ENCODE measurements at places on chromosomes 5 and 9.

DNA sequence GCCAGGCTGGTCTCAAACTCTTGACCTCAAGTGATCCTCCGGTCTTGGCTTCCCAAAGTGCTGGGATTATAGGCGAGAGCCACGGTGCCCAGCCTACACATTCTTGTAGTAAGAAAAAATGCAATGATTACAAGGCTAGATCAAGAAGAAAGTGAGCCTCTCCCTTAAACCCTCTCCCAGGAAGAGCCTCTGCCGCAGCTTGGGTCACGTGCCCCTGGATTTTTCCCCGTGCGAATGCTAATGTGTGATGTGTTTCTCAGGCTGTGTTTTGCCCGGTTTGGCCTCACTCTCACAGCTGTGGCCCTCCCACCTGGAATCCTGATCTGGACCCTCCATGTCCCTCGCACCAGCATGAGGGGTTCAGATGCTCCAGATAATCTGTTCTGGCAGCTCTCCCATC, 6.9 kb downstream of the PLPP7 start:
- DNase-seq, result no peak

DNA sequence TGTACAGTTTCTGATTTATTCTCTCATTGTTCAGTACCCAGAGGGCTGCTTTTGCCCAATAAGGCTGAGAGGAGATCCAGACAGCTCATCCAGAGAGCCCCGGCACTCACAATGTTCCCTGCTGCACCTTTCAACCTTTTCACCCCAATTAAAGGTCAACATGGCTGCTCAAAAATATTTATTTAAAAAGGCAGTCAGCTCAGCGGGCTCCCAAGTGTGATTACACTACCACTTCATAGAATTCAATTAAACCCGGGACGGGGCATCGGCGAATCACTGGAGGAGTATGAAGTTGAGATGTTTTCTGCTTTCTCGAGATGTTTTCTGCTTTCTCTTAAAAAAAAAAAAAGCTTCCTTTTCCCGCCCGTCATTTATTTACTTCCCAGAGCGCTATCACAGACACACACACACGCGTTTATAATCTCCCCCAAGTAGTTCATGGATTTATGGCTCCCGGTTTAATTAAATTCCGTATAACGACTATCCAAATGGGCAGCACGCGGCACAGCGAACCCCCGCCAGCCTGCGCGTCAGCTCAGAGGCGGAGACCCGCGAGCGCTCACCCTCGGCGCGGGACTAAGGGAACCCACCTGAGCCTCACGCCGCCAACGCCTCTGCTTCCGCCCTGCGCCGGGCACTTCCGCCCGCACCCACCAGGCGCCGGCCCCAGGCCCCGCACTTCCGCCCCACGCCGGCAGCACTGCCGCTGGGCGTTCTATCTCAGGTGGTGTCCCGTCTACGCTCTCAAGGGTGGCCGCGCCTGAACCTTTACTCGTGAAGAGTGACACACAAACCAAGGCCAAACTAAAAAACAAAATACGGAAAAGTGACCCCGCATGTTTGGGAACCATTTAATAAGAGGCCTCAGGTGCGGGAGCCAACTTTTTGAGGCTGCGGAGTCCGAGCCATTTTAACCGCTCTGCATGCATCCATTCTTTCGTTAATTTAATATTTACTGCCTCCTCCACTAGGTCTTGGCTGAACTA, at the start of gene C5orf63:
TSS of gene C5orf63 (minus strand) at position 642 of the 986 bp plus-strand sequence. CDS start 14,507 bp downstream, outside the sequence.
- DNase-seq, result no peak

- DNase-seq, result no peak
These were observed 270.4 kb downstream of the ARL15 start for GRCh38 chr5:54040018-54040417.

- DNase-seq, result no peak
These were observed 10.6 kb downstream of the CDKN2A start for GRCh38 chr9:21983561-21983935.

DNA sequence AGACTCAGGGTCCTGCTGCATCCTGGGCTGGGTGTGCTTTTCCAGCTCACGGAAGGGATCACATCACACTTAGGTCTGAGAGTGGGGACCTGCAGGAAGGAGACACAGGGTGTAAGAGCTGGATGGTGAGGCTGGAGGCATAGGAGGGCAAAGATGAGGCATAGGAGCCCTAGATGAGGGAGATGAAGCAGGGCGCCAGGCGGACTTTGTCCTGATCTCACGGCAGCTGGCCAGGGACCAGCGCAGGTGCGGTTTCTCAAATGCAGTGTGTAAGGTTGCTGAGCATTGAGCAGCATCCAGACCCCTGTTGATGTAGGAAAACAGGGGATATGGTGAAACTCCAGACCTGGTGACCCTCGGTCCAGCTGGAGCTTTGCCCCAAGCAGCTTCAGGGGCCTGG, 156.5 kb downstream of the PSAT1 start:
- DNase-seq, result no peak

- no peak for DNase-seq
These were observed 116.5 kb upstream of the ATP10B start for GRCh38 chr5:160968480-160968879.

DNA sequence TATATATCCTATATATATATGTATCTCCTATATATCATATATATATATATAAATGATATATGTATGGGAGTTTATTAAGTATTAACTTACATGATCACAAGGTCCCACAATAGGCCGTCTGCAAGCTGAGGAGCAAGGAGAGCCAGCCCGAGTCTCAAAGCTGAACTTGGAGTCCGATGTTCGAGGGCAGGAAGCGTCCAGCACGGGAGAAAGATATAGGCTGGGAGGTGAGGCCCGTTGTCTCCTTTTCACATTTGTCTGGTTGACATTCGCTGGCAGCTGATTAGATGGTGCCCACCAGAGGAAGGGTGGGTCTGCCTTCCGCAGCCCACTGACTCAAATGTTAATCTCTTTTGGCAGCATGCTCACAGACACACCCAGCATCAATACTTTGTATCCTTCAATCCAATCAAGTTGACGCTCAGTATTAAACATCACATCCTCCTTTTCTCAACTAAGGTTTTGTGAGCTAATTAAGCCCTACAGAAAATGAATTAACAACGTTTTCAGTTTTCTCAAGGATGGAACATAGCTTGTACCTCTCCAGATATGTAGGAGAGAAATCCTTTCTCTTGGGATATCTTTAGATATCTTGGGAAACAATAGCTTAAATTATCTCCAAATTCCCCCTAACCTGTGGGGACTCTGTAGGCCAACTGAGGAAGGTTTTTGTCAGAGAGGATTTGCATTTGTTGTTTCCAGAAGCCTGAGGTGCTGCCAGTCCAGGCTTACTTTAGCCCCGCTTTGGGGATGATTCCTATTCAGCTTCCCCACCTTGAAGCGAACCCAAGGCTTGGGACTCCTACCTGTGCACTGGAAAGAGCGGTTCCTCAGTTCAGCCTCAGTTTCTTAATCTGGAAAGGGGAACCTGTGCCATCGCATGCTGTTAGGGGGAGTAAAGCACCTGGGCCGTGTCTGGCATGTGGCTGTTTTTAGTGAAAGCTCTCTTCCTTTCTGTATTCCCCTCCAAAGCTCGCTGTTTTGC, 163.2 kb downstream of the CACNA1B start:
- no peak for DNase-seq

GRCh38 chr5:34941936-34942335, 12.6 kb downstream of the DNAJC21 start:
- DNase-seq, result no peak

DNA sequence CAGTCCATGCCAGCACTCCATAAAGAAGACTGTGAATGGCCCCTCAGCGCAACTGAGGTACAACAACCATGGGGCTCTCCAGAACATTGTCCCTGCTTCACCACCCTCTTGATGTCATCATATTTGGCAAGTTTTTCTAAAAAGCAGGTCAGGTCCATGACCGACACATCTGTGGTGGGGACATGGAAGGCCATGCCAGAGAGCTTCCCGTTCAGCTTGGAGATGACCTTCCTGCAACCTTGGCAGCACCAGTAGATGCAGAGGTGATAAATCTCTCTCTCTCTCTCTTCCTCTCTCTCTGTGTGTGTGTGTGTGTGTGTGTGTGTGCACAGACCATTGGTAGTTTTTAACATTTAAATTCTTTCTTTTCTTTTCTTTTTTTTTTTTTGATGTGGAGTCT, 35.4 kb upstream of the AGXT2 start:
- no peak for DNase-seq

DNA sequence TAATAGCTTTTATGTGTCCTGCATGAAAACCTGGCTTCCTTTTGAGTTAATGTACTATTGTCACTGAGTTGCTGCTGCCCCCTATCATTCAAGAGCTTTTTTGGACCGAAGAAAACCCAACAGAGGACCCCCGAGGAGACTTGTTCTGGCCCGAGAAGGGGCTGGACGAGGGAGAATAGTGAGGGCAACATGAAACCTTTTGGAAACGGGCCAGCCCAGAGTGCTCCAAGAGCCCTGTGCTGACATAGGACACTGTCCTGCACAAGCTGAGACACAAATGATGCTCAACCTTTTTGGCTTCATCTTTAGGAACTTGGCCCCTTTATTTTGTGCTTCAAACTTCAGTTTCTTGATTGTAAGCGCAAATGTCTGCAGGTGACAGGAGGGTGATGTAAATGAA, 4.0 kb upstream of the GADD45G start:
- no peak for DNase-seq

GRCh38 chr9:18988003-18988402, 45.0 kb downstream of the SAXO1 start:
- DNase-seq, result no peak

- no peak for DNase-seq
These were observed 46.6 kb downstream of the ITGA1 start for GRCh38 chr5:52834320-52834719.

DNA sequence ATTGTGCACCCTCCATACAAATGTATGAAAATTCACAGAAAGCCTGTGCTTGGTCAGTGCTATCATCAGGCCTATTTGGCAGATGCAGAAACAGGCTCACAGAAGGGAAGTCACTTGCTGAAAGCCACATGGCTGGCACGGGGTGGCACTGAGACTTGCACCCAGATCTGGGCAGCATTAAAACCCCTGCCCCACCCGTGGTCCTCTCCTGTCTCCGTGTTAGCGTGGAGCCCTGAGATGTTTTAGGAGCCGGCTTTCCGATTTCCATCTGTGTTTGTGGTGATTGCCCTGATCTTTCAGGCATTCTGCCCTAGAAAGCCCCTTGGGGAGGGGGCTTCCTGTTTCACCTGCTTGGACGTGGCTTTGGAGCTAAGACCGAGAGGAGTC, 102.2 kb upstream of the IER5L start:
- DNase-seq, result no peak

DNA sequence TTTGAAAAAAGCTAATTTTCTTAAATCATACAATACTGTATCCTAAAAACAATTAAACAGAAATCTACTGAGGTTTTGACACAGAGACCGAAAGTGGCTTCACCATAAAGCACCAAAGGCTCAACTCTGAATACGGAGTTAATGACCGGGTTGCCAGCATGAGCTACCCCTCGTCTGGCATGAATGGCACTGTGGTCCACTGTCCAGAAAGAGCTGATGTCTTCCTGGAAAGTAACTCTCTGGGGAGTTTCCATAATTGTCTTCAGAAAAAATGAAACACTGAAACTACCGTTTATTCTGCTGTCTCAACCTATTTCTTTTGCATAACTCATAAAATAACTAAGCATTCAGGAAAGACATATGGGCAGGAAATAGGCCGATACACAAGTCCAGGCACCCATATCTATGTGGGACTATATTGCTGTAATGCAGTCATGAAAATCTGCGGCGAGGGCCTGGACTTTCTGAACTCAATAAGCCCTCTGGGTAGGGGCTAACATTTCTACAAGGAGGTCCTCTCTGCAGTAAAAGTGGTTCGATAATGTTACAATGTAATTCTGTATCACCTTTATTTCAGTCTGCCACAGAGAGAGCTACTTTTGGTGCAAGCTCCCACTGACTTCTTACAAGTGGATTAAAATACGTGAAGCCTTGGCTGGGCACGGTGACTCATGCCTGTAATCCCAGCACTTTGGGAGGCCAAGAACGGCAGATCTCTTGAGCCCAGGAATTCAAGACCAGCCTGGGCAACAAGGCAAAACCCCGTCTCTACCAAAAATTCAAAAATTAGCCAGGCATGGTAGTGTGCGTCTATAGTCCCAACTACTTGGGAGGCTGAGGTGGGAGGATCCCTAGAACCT, 52.4 kb downstream of the ANKH start:
- no peak for DNase-seq

DNA sequence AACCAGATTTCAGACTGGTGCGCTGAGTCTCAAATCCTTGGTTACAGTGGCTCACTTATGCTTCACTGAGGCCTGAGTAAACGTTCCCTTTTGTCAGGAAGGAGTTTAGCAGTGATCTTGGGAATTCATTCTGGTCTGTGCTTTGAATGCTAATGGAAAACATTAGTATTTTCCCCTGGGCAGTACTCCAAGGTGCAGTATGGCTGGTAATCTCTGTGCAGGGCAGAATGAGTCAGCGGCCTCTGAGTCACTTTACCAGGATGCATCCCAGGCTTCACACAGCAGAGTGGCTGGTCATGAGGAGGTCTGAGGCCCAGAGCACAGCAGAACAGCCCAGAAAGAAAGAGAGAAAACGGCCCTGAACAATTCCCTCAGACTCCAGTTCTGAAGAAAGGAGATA, 54.0 kb downstream of the PCA3 start:
- DNase-seq, result peak; percentile 66

- no peak for DNase-seq
These were observed 16.9 kb downstream of the ZNF618 start for GRCh38 chr9:113892861-113893491.

GRCh38 chr5:54719384-54720283, 202.1 kb downstream of the SNX18 start:
- peak; percentile 50 for DNase-seq

DNA sequence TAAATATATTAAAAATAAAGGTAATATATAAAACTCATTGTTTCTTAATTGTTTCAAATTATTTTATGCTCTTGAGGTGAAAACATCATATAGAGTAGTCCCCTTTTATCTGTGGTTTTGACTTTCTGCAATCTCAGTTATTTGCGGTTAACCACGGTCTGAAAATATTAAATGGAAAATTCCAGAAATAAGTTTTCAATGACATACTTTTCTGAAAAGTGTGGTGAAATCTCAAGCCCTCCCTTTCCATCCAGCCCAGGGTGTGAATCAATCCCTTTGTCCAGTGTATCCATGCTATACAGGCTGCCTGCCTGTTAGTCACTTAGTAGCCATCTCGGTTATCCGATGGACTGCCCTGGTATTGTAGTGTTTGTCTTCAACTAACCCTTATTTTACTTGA, 546.7 kb upstream of the DMAC1 start:
- DNase-seq, result no peak

DNA sequence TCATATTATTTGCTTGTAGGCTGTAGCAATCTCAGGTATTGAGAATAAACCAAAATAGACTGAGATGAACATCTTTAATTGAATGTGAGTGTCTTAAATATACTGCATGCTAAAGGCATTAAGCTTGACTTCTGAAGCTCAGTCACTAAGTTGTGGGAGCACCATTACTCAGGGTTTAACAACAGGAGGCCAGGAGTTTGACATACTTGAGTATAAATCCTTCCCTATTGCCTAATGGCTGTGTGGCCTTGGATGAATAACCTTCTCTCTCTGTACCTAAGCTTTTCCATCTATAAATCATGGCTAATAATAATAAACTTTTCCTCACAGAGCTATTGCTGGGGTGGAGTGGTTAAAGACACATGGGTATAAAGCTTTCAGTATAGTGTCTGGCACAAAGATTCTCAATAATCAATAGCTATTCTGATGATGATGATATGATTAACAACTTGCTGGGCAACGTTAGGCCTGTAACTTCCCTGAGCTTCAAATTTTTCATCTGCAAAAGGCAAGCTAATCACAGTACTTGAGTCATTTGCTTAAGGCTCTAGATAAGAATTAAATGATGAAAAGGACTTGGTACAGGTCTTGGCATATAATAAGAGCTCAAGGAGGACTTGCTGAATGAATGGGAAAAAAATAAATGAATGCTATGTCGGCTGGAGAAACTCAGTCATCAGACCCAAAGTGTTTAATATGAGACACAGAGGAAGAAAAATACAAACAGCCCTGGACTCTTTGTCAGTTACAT, 174.0 kb upstream of the IL12B start:
- no peak for DNase-seq
